ENCODE measurements at places on chromosomes 7 and 10. TPM values are rescaled to one million over a fixed set of nuclear protein-coding genes. Genes with fewer than 3 reads are reported as not detected.

Gene TBATA
- not detected for polyA plus RNA-seq

Gene NRP1
- 31.2 TPM for polyA plus RNA-seq

Gene LRIT1
- not detected for polyA plus RNA-seq

Gene NPS
- not detected for polyA plus RNA-seq

Gene EEPD1
- 7.3 TPM for polyA plus RNA-seq

Gene SLC13A1
- polyA plus RNA-seq: not detected

Gene COMTD1
- polyA plus RNA-seq: 49.3 TPM

Gene SDHAF3
- 13.0 TPM for polyA plus RNA-seq

Gene PRPS1L1
- polyA plus RNA-seq: not detected

Gene ADCYAP1R1
- 0.40 TPM for polyA plus RNA-seq
